ENCODE measurements at places on chromosomes 6 and 20. TPM values are rescaled to one million over a fixed set of nuclear protein-coding genes. Genes with fewer than 3 reads are reported as not detected.

GRCh38 chr6:102415891-102416290, 1022.4 kb downstream of the GRIK2 start:
- DNase-seq: no peak

- DNase-seq: no peak
Measured at GRCh38 chr6:15058200-15059061, 187.4 kb upstream of the JARID2 start.

- DNase-seq: no peak
Measured at GRCh38 chr20:24098886-24099285, 110.3 kb upstream of the GGTLC1 start.

- no peak for DNase-seq
Measured at GRCh38 chr6:41659935-41660334, 21.7 kb downstream of the MDFI start.

DNA sequence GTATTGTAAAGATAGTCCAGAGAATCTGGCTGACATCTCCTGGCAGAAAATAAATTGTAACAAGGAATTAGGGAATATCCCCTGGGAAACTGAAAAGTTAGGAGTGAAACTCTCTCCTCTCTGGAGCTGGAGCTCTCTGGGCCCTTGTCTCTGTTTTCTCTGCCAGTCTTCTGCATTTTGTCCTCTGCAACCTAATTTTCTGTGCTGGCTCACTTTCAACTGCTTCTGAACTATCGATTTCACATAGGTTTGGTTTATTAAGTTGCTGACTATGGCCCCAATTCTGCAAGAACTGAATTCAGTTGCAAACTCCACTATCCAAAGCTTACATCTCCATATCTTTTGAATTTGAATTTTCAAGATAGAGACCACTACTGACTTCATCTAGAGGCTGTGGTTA, 9.3 kb downstream of the TCF21 start:
- no peak for DNase-seq

GRCh38 chr6:47363736-47364135, 54.0 kb upstream of the TNFRSF21 start:
- DNase-seq: no peak

- DNase-seq: no peak
Measured at GRCh38 chr20:58084966-58085365, 143.5 kb downstream of the ANKRD60 start.

DNA sequence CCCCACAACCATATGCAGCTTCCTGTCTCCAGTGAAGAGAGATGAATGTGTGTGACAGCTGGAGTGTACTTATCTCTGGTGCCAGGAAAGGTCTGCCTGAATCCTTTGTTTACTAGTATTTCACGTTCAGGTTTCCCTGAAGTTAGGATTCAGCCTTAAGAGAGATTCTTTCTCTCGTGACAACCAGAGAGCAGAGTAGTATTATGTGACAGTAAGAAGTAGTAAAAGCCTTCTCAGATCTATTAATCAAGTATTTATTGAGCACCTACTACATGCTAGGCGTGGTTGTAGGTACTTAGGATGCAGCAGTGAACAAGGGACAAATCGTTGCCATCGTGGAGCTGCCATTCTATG, 949 bp downstream of the KIFC1 start:
- DNase-seq: no peak

- no peak for DNase-seq
Measured at GRCh38 chr6:3196770-3197169, 30.7 kb downstream of the TUBB2B start.

Gene XKR7
- 4.9 TPM for total RNA-seq

Gene SRF
- total RNA-seq: 38.2 TPM
